ENCODE measurements at places on chromosomes 16 and 17.

GRCh38 chr17:34726536-34727384 lies 147.4 kb downstream of the TMEM132E start:
- no peak for DNase-seq

- DNase-seq: no peak
Measured at GRCh38 chr16:14505846-14506245, 124.2 kb downstream of the PARN start.

- DNase-seq: peak; percentile 76
Measured at GRCh38 chr16:5328546-5328945, 231.0 kb upstream of the EEF2KMT start.

DNA sequence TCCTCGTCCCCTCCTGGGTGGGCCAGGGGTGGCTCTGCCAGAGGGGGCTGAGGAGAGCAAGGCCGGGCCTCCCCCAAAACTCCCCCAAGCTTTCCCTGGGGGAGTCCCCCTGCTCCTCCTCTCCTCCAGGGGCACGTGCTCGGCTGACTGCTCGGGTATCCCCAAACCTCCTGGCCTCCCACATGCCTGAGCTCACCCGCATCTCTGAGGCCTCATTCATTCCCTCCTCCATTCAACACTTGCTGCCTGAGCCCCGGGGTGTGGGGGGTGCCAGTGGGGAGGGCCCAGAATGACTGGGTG lies 83.1 kb downstream of the RTN4RL1 start:
- DNase-seq: no peak

DNA sequence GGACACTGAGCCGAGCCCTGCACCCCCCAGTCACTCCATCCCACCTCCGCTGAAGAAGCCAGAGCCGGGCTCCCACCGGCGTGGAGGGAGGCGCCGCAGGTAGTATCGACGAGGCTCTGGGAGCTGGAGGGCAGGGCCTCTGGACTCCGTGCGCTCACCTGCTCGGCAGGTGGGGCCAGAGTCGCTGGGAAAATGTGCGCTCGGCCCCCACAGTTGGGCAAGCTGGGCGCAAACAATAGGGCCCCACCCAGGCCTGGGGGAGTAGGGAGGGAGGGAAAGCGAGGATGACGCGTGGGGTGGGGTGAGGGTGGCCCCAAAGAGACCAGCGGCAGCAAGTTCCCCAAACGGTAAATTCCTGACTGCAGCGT lies 668 bp downstream of the JUP start:
- DNase-seq: no peak

DNA sequence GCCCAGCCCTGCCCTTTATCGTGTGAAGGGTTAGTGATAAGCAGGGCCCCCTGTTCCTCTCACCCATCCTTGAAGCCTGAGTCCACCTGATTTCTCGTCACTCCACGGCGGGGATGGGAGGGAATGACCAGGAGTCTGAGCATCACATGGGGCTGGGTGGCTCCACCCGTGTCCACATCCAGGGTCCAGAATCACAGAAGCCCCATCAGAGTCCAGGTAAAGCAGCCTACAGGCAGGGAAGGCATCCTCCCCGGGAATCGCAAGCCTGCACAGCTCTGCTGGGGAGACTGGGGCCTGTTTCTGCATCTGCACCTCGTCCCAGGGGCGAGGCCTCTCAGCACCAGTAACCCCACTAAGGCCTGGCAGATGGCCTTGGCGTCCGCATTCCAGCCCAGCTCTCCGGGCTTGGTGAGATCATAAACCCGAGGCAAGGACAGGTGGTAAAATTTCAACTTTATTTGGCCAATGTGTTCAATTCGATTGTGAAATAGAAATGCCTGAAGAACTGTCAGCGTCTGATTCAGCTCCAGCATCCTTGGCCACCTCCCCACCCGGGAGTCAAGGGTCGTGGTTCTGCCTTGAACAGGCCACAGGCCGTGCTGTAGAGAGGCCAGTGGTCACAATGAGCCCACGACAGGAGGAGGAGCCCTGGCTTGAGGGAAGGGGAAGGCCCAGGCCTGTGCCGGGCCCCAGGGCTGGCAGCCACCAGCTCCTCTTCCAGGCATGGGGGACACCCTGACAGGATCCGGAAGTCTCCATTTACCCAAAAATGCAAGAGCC lies 8.1 kb upstream of the PPP1R27 start:
- DNase-seq: no peak

DNA sequence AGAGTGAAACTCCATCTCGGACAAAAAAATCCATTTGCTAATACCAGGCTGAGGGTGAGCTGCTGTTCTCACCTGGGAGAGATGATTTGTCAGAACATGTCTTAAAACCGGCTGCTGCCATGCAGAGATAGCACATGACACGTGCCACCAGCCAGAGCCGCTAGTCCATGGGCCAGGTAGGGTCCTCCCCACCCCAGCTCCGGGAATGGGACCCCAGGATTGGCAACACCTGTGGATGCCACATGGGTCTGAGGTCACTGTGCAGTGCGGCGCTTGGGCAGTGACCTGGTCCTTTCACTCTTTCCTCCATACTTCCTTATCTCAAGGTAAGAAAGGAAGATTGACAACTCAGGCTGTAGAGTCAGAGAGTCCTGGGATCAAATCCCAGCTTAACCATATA lies 393.3 kb upstream of the TNRC6C start:
- DNase-seq: no peak

DNA sequence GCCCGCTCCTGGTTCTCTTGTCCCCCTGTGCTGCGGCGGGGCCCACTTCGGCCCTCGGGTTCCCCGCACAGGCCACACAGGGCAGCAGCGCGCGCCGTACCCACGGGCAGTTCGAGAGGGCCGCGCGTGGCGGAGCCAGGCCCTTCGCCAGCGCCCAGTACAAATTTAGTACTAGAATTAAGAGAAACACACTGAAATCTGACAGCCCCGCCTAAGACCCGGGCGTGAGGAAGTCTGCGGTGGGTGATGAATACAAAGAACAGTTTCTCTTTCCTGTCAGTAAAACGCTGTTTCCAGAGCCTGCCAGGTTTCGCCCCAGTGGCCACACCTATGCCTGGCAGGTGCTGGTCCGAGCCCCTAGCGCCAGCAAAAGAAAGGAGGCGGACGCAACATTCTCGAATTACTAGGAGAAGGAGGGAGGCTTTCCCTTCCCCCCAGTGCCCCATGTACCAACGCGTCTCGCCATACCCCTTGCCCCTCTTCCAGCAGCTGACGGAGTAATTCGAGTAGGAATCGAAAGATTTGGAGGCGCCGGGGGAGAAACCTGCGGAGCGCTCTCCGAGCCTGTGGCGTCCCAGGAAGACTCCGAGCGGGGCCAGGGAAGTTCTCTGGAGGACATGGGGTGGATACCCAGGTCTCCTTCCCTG lies 591 bp upstream of the SLFN5 start:
- DNase-seq: no peak

- DNase-seq: peak; percentile 74
Measured at GRCh38 chr17:36629252-36629847, 28.0 kb downstream of the MRM1 start.

GRCh38 chr16:89922884-89923639 lies at the start of gene TUBB3:
TUBB3 (plus strand) TSS chr16:89923342; CDS start chr16:89923402, 60 bp downstream.
- peak; percentile 95 for DNase-seq

DNA sequence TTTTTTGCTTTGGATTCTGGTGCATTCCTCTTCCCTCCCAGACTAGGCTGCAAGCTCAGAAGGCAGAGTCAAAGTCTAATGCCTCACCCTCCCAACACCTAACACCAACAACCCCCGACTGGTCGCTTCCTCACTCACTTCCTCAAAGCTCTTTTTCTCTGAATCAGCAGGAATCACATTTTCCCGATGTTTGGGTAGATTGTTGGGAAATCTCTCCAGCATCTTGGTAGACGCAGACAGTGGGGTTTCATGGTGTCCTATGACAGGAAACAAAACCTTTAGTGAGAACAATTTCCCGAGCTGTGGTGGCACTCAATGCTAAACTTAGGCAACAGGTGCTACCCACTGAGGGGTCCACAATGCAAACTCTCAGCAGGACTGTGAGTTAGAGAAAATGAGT lies 39.9 kb upstream of the ICAM2 start:
- no peak for DNase-seq

GRCh38 chr16:66894948-66895688 lies 14.8 kb downstream of the PDP2 start:
- peak; percentile 72 for DNase-seq

DNA sequence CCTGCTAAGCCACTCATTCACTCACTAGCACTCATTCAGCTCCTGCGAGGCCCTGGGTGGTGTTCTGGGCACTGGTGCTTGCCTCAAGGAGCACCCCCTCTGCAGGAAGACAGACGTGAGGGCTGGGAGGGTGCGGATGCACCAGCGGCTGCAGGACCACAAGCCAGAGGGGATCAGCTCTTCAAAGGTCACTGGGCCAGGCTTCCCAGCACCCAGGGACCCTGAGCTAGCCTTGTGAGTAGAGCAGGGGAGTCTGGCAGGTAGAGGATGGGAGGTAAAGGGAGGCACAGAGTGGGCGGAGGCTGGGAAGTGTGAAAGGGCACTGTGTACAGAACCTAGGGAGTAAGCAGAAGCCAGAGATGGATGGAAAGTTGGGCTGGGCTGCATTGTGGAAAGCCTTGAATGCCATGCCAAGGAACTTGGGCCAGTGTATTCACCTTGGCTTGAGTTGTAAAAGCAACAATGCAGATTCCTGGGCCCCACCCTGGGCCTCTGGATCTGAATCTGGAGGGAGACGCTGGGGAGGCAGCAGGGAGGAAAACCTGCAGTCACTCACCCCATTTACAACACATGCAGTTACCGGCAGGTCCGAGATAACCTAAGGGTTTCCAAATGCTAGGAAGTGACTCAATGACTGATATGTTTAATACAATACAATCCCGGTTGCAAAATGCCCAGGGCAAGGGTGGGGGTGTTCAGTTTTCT lies 1.7 kb downstream of the IL4R start:
- DNase-seq: no peak

GRCh38 chr16:67847064-67847861 lies at the start of gene CENPT:
CENPT (minus strand) TSS chr16:67847693; CDS start chr16:67833859, 13,834 bp downstream.
- DNase-seq: no peak

GRCh38 chr17:70920416-70920815 lies 751.1 kb downstream of the KCNJ2 start:
- DNase-seq: no peak

- no peak for DNase-seq
Measured at GRCh38 chr17:68740555-68741447, 139.6 kb upstream of the FAM20A start.
